ENCODE measurements at places on chromosomes 4 and X.

DNA sequence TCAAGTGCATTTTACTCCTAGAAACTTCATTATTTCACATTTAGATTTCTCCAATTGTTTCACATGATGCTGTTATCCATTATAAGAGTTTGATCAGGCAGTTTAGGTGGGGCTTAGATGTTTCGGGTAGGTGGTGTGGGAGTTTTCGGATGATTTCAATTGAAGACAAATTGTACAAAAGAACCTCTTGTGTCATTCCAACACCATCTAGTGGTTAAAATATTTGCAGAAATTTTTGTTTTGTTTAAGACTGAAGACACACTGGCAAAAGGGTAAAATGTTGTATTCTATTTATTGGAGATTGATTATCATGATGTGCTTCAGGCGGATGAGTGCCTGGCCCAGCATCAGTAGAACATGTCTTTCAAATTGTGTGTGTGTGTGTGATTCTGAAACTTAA is 212.7 kb downstream of the SH3BGRL start:
- DNase-seq, result peak; percentile 0

DNA sequence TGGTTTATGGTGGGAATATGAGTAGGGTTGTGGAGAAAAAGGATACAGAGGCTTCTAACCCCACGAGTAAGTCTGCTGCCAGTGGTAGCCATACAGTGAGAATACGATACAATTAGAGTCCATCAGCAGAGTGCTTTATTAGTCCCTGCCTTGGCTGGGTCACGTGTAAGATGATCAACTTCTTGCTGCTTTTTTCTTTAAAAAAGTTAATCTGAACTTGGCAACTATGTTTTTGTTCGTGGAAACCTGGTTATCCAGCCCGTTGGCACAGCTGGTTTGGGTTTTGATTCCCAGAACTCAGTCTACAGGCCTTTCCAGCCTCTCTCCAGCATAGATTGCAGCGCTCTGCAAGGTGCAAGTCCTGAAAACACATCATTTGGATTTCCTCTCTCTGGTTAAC is 53.1 kb upstream of the LSM6 start:
- no peak for DNase-seq

DNA sequence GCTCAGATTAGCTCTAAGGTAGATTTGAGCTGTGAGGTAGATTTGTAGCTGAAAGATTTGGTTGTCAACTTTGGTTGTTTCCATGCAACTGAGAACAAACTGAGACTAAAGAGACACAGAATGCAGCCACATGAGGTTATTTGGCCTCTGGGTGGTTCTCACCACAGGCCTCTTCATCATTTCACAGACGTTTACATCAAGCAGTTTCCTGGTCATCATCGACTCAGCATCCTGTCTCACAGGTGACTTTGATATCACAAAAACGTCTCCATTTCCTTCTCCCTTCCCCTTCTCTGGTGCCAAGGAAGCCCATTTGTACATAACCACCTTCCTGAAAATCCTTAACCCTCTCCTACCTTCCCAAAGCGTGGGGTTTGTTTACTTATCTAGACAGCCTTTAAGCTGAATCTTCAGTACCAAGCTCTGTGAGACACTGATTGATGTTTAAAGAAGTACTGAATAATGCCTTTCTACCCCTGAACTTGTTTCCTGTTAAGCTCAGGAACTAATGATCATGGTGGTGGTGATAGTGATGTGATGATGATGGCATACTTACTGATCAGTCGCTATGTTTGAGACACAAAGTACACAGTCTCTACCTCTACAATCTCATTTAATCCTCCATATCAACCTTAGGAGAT is 81.9 kb downstream of the FAM114A1 start:
- DNase-seq, result no peak

GRCh38 chr4:9916346-9916745 is 105.0 kb downstream of the SLC2A9 start:
- no peak for DNase-seq

- DNase-seq, result no peak
These were observed 109.3 kb downstream of the ADRA2C start for GRCh38 chr4:3875466-3875865.
